ENCODE measurements at places on chromosomes 12 and 14.

GRCh38 chr12:52132754-52133161, 53.3 kb downstream of the SMIM41 start:
- DNase-seq = no peak

DNA sequence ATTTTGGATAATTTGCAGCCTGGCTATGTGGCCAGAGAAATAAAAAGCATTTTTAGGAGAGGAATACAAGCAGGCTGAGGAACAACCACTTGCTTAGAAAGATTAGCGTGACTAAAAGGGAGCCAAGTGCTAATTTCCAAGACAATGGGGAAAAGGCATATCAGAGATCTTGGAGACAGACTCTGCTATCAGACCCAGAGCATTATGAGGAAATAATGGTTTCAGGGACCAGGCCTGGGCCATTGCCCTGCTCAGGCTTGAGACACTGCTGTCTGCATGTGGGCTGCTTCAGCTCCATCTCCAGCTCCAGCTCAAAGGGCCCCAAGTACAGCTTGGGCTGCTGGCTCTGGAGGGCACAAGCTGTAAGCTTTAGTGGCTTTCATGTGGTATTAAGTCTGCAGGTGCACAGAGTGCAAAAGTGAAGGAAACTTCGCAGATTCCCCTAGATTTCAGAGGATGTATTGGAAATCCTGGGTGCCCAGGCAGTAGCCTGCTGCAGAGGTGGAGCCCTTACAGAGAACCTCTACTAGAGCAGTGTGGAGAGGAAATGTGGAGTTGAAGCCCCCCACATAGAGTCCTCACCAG, 449.2 kb downstream of the ZFP36L1 start:
- no peak for DNase-seq

GRCh38 chr12:45279931-45280830, 64.3 kb downstream of the ANO6 start:
- no peak for DNase-seq

DNA sequence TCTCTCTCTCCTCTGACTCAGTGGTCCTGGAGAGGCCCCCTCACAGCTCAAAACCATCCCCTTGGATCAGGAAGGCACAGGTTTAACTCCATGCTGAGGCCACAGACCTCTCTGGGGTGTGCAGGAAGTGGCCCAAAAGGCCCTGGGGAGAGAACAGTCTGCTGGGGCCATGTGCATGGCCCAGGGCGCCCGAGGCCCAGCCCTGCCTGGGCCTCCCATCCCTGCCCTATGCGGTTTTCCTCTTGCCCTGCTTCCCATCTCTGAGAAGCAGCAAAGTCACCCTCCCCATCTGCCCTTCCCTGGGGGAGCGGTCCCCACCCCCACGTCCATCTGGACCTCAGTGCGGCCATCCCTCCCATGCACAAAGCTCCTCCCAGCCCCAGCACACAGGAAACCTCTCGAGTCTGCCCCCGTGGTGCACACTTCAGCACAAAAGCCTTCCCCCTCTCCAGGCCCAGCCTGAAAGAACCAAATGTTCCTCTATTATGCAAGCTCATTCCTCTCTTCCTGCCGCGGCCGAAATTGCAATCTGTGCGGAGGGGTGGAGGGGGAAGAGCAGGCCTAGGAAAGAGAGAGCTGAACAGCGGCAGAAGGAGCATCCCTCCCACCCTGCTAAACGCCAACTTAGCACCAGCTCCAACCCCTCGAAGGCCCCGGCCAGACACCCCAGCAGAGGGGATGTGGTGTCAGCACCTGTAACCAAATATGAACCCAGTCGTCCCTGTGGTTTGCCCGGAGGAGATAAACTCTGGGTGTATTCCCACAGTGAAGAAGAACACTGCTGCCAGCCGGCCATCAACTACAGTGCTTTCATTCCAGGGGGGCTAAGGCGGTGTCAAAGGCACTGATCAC, 108.5 kb downstream of the SCARB1 start:
- DNase-seq = no peak

- no peak for DNase-seq
Measured at GRCh38 chr12:49609875-49610154, 4.4 kb upstream of the FAM186B start.

DNA sequence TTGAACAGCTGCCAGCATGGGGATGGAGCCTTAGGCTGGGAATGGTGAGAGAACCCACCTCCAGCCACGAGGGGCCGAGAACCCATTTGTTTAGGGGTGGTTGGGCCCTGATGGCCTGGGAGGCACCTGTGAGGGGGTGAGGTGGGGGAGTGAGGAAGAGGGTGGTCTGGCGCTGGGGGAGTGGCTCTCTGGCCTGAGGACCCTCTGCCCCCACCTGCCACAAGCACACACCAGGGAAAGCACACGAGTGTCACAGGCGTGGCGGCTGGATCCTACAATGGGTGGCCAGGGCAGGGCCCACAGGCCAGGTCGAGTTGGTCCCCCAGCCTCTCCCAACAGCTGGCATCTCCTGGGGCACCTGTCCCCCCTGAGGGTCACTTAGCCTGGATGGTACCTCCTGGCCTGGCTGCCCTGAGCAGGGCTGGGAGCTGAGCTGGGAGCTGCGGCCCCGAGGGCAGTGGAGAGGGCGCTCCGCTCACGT, 340.5 kb downstream of the TMEM121 start:
- DNase-seq = no peak

DNA sequence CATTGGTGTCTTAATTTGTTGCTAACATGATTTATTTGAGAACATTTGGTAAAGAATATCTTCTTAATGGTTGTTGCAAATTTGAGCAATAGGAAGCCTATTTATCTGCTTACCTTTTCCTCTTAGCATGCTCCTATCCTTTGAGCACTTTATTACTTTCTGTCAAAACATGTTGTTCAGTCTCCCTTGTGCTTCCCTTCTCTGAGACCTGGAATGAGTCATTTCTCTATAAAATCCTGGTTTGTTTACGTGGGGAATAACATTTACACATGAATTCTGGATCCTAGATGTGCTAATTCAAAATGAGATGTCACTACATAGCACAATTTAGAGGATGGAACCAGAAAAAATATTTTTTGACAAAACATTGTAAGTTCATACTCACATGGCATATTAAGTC, 844.0 kb upstream of the LRFN5 start:
- DNase-seq = no peak

DNA sequence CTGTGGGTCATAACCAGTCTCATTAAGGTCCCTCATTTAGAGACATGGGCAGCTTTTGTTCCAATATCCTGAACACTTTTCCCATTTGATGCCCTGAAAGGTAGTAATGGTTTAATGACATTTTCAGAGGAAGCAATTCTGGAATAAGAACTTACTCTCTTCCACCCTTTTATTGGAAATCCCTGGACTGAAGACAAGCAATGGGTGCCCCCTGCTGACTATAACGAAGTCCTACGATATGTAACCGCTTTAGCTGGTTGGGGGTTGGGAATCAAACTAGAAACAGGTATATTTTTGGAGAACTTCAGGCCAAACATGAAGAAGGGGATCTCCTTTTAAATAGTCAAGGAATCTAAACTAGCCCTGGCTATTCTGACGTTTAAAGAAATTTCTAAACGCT, 20.5 kb downstream of the SARNP start:
- no peak for DNase-seq

DNA sequence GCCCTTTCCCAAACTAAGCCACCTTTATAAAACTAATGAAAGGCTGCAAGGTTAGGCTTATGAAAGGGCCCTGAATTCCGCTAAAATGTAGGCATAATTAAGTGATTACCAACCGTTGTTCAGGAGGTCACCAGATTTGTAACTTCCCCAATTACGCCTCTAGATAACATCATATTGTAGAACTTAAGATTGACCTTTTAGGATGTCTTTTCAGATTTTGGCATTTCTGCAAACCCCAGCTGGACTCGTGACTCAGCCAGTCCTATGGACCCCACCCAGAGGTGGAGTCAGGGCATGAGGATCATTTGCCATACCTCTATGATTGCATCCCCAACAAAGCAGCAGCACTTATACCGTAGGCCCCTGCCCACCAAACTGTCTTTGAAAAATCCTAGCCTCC, 3.7 kb upstream of the LPCAT3 start:
- DNase-seq = no peak

GRCh38 chr12:84554199-84554723, 358.3 kb downstream of the SLC6A15 start:
- DNase-seq = no peak

Data from activated CD4-positive, alpha-beta T cell treated with anti-CD3 and anti-CD28 coated beads, Interleukin-2, amount 50 U/mL, for 1 hour (primary cell).